Glutamatergic neuron (in vitro differentiated cells): ENCODE measurements at places on chromosomes 3 and 15.

GRCh38 chr3:46129588-46130272, 78.4 kb downstream of the CCR1 start:
- DNase-seq = no peak

GRCh38 chr3:171890398-171890797, 47.2 kb downstream of the TMEM212 start:
- DNase-seq = no peak

- no peak for DNase-seq
Measured at GRCh38 chr3:107973961-107974360, 116.9 kb downstream of the CD47 start.

GRCh38 chr15:27574541-27575054, 524.5 kb downstream of the OCA2 start:
- DNase-seq = no peak

GRCh38 chr15:40238532-40239403, at the start of gene PAK6:
TSS of gene PAK6 (plus strand) at chr15:40239063. CDS start at chr15:40264786, 25,723 bp downstream.
- DNase-seq = peak; percentile 70

DNA sequence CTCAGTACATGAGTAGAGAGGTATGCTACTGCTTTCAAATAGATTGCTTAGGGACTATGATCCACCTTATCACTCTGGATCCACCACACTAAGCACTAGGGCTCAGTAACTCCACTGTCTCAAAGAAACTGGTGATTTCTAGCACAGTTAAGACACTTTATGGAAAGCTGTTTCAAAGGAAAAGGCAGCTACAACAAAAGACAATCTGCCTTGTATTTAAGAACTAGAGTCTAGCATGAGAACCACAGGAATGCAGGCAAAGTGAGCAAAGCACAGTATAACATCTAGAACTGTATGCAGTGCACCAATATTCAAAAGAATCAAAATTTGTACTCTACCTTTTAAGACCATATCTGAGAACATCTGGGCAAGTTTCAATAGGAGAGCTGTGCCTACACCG, 17.9 kb downstream of the TFRC start:
- no peak for DNase-seq

GRCh38 chr15:42151141-42151561, 5.3 kb downstream of the PLA2G4F start:
- no peak for DNase-seq

- no peak for DNase-seq
Measured at GRCh38 chr15:29470311-29470710, 200.7 kb upstream of the NSMCE3 start.

GRCh38 chr15:92653836-92654539, 1.6 kb downstream of the FAM174B start:
- DNase-seq = peak; percentile 56

DNA sequence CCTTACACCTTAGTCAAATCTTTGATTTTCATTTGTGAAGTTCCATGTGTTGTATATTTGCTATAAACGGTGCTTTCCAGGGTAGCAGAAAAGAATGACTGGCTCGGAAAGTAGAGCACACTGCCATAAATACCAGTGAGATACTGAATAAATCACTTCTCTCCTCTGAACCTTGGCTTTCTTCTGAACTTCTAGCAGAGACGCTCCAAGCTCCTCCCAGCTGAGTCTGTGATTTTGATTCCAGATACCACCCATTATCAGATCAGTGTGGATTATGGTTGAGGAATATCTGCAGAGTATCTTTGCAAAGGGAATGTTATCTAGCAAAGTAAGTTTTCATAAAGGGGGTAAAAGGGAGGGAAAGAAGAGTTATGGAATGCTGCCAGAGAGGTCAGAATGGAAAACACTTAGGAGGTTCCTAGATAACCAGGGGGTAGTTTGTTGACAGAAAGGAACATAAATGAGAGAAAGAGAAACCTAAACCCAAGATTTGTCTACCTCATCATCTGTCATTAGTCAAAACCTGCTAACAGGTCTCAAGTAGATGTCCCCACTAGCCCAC, 98.5 kb upstream of the PSMD6 start:
- no peak for DNase-seq

- no peak for DNase-seq
Measured at GRCh38 chr15:94182883-94183282, 48.5 kb upstream of the MCTP2 start.

GRCh38 chr15:46654993-46655392, 1020.2 kb downstream of the SQOR start:
- DNase-seq = no peak

GRCh38 chr15:82832601-82833361, 23.4 kb downstream of the WHAMM start:
- no peak for DNase-seq

DNA sequence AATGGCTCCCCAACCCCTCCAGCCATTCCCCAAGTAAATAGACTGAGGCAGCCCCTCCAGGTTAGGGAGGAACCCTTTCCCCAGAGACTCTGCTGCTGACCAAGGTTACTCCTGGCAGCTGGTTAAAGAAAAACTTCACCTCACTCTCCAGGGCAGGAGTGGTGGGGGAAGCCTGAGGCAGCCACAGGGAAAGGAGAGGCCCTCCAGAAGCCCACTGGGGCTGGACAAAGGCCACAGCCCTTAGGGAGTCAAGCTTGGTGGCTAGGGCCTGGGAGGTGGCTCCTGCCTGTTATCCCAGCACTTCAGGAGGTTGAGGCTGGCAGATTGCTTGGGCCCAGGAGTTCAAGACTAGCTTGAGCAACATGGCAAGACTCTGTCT, 923 bp downstream of the ACY1 start:
- no peak for DNase-seq

GRCh38 chr3:156509189-156510174, 45.4 kb downstream of the SSR3 start:
- DNase-seq = no peak

DNA sequence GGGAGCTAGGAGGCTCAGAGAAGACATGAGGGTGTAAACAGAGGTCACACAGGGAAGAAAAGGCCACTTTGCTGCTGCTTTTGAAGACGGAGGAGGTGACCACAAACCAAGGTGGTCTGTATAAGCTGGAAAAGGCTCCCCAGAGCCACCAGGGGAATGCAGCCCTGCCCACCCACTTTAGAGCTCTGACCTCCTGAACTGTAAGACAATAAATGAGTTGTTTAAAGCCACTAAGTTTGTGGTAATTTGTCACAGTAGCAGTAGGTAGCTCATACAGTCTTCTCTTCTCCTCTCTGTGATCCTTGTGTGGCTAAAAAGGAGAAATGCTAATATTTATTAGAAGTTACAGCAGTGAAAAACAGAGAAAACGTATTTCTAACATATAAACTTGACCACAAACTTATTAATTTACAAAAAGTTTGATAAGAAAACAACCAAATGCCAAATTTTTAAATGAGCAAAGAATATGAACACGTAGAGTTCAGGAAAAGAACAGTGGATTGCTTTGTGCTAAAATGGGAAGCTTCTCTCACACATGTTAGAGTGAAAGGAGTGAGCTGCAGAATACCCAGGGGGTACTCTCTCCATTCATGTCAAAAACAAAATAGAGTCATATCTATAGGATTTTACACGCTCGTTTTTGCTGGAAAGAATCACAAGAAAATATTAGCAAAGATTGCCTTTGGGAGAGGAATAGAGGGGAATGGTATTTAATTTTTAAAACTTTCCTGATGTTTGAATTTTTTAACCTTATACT, 71.0 kb downstream of the NOX5 start:
- no peak for DNase-seq

DNA sequence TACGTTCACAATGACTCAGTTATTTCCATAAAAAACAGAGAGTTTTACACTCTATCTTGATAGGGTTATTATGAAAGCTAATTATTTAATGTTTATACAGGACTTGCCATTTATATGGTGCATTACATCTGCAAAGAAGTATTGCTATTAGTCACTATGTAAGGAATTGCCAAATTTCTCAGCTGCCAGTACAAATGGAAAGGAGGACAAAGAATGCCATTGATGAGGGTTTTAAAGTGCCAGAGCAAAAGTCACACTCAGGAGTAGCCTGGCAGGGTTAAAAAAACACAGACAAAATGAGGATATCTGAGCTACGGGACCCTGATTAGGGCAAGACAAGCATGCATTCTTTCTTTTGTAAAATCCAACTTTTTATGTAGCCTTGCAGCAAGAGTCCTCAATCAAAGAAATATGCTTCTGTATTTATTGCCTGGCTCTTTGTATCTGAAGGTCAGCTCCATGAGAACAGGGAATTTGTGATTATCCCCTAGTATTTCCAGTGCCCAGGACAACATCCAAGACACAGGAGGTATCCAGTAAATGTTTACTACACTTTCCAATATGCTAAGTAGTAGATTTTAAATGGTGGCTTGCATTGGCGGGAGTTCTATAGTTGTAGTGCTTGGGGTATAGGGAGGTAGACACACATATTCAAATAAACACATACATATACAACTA, 1013.6 kb downstream of the ROBO1 start:
- DNase-seq = no peak

GRCh38 chr15:71899674-71900073, 89.3 kb downstream of the NR2E3 start:
- DNase-seq = no peak

GRCh38 chr15:68991723-68992122, 22.8 kb upstream of the NOX5 start:
- no peak for DNase-seq

- no peak for DNase-seq
Measured at GRCh38 chr3:101902041-101902440, 52.7 kb downstream of the NFKBIZ start.
